ENCODE measurements at places on chromosomes 11 and 22. TPM values are rescaled to one million over a fixed set of nuclear protein-coding genes. Genes with fewer than 3 reads are reported as not detected.

POLDIP3 gene
- polyA plus RNA-seq, result 25.8 TPM

ADAMTS15 gene
- polyA plus RNA-seq, result 0.60 TPM

CNTF gene
- 0.87 TPM for polyA plus RNA-seq

CECR2 gene
- polyA plus RNA-seq, result not detected

PIWIL4 gene
- 3.5 TPM for polyA plus RNA-seq

OR8D1 gene
- polyA plus RNA-seq, result not detected

OSBP2 gene
- 1.5 TPM for polyA plus RNA-seq

TSGA10IP gene
- polyA plus RNA-seq, result not detected

SHANK2 gene
- 4.4 TPM for polyA plus RNA-seq

SYT13 gene
- polyA plus RNA-seq, result 3.2 TPM

CHORDC1 gene
- polyA plus RNA-seq, result 7.2 TPM

KIRREL3 gene
- under 0.01 TPM for polyA plus RNA-seq

A4GALT gene
- 1.6 TPM for polyA plus RNA-seq

FAM227A gene
- 0.23 TPM for polyA plus RNA-seq

RNF215 gene
- 0.92 TPM for polyA plus RNA-seq

RAB3IL1 gene
- polyA plus RNA-seq, result 7.0 TPM

C11orf86 gene
- polyA plus RNA-seq, result 61.0 TPM

SCGB1D2 gene
- polyA plus RNA-seq, result not detected

CHADL gene
- 0.46 TPM for polyA plus RNA-seq

MS4A6E gene
- polyA plus RNA-seq, result 0.23 TPM

TIMP3 gene
- 10.2 TPM for polyA plus RNA-seq

SSRP1 gene
- polyA plus RNA-seq, result 91.3 TPM

PDE3B gene
- polyA plus RNA-seq, result 1.2 TPM

HTR3A gene
- not detected for polyA plus RNA-seq

C22orf15 gene
- not detected for polyA plus RNA-seq

APOL5 gene
- not detected for polyA plus RNA-seq

ANKK1 gene
- polyA plus RNA-seq, result not detected

SYCE3 gene
- polyA plus RNA-seq, result not detected

KDM4D gene
- not detected for polyA plus RNA-seq

CLDN5 gene
- 3.5 TPM for polyA plus RNA-seq

PRR33 gene
- not detected for polyA plus RNA-seq

AMBRA1 gene
- polyA plus RNA-seq, result 19.8 TPM

CSNK1E gene
- 82.8 TPM for polyA plus RNA-seq

LMNTD2 gene
- polyA plus RNA-seq, result 1.2 TPM

POU2AF3 gene
- polyA plus RNA-seq, result 5.8 TPM

All from sigmoid colon (tissue), 7 donors.